ENCODE measurements at places on chromosomes 5 and 9.

- no peak for DNase-seq
Measured at GRCh38 chr9:85941622-85941940, 635 bp downstream of the NAA35 start.

- no peak for DNase-seq
Measured at GRCh38 chr9:31783491-31783890, 601.0 kb upstream of the ACO1 start.

- no peak for DNase-seq
Measured at GRCh38 chr5:51278539-51278938, 104.7 kb upstream of the ISL1 start.

- peak; percentile 54 for DNase-seq
Measured at GRCh38 chr9:86660146-86660943, 287.0 kb downstream of the GAS1 start.

DNA sequence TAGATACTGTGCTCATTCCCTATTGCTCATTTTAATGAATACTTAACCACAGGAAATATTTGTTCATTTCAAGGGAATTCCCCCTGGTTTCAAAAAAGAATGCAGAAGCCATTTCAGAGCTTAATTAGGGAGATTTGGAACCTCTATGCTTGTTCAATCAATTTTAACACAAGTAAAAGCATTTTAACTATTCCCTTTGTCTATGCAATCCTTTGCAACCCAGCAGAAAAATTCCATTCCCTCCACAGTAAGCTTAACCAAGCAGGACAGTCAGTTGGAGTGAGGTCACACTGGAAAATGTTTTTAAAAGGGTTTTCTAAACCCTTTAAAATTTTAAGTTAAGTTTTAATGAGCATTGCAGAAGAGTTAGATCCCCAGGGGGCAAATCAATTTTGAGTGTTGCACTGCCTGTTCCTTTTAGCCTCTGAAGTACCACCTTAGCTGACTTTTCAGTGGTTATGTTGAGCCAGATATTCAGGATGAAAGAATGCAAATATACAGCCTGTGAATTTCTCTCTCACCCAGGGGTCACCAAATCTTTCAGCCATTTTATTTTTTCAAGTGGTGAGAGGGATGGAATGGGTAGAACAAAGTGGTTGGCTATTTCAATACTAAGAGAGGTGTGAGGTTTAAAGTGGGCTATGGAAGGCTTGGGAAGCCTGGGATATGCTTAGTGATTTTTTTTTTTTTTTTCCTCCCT, 356.2 kb upstream of the NUDT12 start:
- DNase-seq, result no peak

DNA sequence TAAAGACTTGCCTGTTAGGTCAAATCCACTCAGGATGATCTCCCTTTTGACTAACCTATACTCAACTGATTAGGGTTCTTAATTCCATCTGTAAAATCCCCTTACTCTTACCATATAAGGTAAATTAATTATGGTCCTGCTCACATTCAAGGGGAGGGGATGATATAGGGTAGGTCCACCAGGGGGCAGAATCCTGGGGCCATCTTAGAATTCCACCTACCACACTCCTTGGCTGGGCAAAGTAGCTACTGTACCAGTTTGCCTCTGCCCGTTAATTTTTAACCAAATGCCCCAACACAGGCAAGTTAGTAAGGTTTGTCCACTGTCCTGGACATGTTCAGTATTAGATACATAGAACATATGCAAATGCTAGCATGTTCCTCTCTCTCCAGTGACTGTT, 262.4 kb downstream of the SEMA5A start:
- no peak for DNase-seq

GRCh38 chr9:72633966-72634365, 112.6 kb downstream of the TMC1 start:
- no peak for DNase-seq

DNA sequence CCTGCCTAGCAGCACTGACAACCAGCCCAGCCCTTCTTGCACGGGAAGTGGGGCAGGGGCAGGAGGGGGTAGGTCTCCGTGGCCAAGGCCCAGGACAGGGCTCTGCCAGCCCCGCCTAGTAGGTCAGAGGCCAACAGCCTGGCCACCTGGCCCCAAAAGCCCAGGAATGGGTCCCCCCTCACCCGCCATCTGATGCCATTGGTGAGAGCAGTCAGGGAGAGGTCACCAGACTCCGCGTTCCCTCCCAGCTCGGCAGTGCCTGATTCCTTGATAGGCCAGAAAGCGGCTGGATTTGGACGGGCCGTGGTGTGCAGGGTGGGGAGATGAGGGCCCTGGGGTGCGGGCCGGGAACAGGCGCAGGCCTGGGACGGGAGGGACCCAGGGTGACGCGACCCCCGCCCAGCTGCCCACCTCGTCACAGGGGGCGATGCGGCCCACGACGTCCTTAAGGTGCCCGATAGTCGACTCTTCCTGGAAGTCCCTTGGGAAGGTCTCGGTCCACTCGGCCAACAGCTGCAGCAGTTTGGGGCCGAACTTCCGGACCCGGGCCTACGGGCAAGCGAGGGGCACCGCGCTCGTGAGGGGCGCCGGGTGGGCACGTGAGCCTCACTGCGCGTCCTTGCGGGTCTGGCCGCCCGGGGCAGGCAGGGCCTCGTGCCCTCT, 64.5 kb upstream of the RNF130 start:
- DNase-seq, result no peak

DNA sequence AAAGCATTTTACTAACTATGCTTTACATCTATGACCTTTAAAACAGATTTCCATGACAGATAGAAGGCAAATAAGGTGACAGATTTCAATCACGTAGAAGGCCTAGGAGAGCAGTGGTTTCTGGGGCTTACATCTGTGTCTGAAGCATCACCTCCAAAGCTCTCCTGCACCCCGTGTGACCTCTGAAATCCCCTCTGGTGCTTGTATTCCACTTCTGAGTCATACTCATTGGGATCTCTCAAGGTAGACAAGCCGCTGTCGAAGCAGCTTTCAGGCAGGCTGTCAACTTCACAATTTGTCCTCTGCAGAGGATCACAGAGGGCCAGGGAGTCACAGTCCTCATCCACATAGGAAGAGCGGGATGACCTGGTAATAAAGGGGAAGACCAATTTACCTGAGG, 62.2 kb downstream of the RASEF start:
- no peak for DNase-seq

DNA sequence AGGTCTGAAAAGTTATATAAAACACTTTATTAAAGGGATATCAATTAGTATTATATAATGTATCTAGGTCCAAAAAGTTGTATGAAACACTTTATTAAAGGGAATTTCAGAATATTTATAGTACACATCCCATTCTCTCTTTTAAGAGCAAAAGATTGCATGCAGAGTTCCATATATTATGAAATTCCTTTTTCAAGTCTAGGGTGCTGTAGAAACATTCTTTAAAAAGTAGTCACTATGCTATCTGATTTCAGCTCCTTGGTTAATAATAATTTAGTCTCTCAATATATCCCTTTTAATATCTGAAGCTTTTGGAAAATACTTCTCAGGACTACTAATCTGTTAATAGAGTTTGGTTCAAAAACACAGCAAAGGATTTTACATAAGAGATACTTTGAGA, 1496.1 kb upstream of the C9orf72 start:
- DNase-seq, result no peak

GRCh38 chr5:15643731-15644130, 143.8 kb downstream of the FBXL7 start:
- no peak for DNase-seq

- DNase-seq, result no peak
Measured at GRCh38 chr9:77451507-77451906, 196.6 kb downstream of the GNA14 start.

DNA sequence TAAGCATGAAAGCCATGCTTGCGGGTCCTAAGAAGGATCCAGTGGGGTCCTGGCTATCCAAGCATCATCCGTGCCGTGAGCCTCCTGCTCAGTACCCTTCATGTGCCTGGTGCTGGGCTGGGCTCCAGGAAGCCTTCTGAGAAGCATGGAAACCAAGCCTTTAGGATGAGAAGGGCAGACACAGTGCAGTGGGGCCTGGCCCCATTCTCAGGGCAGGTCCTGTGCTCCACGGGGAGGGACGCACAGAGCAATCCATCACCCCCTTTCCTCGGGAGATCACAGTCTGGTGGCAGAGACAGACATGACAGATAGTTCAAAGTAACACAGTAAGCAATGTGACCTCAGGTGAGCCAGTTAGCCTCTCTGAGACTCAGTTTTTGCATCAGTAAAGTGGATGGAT, 76.9 kb downstream of the RGS3 start:
- DNase-seq, result no peak

DNA sequence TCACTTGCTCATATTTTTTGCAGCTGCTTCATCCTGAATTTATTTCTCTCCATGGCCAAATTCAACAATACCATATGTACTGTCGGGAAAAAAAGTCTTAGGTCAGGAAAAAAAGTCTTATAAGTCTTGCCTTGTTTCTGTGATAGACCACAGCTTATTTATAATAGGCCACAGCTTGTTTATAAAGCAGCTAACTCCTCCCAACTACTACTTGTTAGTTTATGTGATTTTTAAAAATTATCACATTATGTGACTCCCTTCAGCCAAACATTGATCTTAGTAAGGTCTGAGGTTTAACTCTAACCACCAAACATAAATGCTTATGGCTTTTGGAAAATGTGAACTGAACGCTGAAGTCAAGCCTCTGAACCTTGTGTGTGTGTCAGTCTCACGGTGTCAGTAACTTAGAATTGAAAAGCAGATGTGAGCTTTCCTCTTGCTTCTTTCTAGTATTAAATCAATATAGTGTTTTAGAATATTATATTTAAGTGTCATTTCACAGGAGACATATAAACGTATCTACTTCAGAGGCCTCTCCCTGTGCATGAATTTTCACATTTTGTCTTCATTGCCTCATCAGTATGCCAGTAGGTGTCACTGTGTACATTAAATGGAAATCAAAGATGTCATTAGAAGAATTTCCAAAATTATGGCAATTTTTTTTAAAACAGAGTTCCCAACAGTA, 51.3 kb downstream of the SNX24 start:
- DNase-seq, result no peak

GRCh38 chr5:43421450-43422133, 9.4 kb upstream of the CCL28 start:
- no peak for DNase-seq

DNA sequence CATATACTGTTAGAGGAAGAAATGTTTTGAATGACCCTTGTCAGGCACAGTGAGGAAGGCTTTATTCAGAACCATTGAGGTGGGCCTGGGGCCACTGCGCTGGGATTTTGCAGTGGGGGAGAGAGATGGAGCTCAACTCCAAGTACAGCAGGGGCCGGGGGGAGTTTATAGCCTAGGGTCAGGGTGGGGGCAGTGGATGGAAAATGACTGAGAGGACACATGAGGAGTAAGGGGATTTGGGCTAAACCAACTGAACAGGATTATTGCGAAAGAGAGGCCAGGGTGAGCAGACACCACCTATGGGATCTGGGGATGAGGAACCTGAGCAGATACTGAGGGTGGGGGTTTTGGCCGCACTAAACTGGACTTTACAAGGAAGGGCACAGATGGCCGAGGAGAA, 6.3 kb downstream of the CEP72 start:
- no peak for DNase-seq

- no peak for DNase-seq
Measured at GRCh38 chr5:151780348-151780747, 8.6 kb downstream of the G3BP1 start.

DNA sequence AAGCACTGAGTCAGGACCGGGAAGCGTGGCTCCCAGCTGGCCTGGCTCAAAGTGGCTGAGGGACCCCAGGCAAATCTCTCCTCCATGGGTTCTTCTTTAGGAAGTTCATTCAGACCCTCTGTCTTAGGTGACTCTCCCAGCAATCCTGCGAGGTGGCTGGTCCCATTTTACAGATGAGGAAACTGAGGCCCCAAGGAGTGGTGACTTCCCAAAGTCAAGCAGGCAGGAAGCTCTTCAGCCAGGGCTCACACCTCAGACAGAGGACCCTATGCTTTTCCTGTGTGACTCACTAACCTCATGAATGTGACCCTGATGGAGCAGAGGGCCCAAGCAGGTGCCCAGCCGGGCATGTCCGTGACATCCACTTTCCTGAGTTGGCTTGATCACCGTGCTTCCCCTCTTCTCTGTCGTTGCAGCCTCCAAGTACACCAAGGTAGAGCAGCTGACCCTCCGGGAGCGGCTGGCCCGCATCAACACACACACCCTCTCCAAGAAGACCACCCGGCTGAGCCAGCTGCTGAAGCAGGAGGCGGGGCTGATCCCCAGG, 36.5 kb downstream of the ARHGEF37 start:
- no peak for DNase-seq

DNA sequence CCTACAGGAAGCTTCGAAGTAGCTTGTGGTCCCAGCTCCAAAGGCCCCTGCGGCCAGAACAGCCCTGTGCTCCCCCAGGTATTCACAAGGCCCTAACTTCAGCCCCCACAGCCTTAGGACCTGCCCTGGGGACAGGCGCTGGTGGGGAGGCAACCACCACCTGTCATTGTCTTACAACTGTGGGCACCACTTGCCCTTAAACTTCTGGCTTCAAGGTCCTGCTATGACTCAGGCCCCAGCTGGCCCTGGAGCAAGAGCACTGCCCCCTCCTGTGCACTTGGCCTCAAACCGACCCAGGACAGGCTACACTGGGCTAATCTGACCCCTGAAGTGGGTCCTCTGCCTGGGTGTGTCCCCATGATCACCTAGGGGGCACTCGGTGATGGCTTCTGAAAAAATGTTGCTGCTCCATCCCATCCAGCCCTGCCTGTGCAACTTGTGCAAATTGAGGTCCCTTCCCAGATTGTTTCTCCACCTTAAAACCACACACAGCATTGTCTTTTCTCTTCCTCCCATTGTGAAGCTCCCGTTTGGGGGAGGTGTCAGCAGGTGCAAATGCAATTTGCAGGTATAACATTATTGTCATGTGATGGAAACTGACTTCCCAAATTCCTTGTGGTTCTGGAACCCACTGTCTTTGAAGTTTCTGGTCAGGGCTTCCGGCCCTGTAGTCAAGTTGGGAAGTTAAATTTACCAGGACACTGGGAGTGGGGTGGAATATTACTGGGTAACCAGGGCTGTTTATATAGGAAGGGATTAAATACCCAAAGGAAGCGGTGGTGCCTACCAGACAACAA, 1.1 kb upstream of the PROB1 start:
- no peak for DNase-seq

GRCh38 chr5:54743581-54743980, 226.0 kb downstream of the SNX18 start:
- DNase-seq, result no peak

- no peak for DNase-seq
Measured at GRCh38 chr9:4661611-4662010, 483 bp upstream of the PLPP6 start.

GRCh38 chr9:126695186-126695585, 81.5 kb downstream of the LMX1B start:
- DNase-seq, result no peak

GRCh38 chr5:169542811-169543210, 40.8 kb upstream of the SPDL1 start:
- DNase-seq, result no peak

All from Jurkat, Clone E6-1 (cell line).